GM12878 (cell line): ENCODE measurements at places on chromosomes 4 and X. TPM values are rescaled to one million over a fixed set of nuclear protein-coding genes. Genes with fewer than 3 reads are reported as not detected.

Gene INTU
- 0.15 TPM in 1 of 2 replicates, not detected in the other for total RNA-seq

Gene PCDH7
- total RNA-seq, result 0.21 TPM in 1 of 2 replicates, not detected in the other

- no peak overlapping the region for H3K4me3 ChIP-seq
- no peak for DNase-seq
- no peaks in the 10 kb centered on the region for H3K27me3 ChIP-seq
- H3K27ac ChIP-seq, result no peak overlapping the region
- H3K4me1 ChIP-seq, result no peaks in the 10 kb centered on the region
These were observed 4.3 kb downstream of the TMPRSS11D start for GRCh38 chr4:67879486-67879885.

DNA sequence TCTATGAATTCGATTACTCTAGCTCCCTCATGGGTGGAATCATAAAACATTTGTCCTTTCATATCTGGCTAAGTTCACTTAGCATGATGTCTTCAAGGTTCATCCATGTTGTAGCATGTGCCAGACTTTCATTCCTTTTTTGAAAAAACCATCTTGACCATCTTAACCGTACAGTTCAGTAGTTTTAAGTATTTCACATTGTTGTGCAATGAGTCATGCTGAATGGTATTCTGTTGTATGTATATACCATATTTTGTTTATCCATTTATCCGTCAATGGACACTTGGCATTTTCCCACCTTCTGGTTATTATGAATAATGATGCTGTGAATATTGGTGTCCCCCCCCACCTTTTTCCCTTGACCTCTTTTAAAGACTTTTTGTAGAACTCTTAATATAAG lies 72.4 kb upstream of the TLR2 start:
- H3K27ac ChIP-seq, result no peak overlapping the region
- no peak overlapping the region for H3K4me3 ChIP-seq
- DNase-seq, result no peak
- H3K4me1 ChIP-seq, result no peaks in the 10 kb centered on the region
- H3K36me3 ChIP-seq, result peaks cover 56% of the 10 kb centered on the region

Gene RHOXF1
- total RNA-seq, result not detected in 2 replicates
